Purkinje cell (primary cell): ENCODE measurements at places on chromosomes 3 and 15. TPM values are rescaled to one million over a fixed set of nuclear protein-coding genes. Genes with fewer than 3 reads are reported as not detected.

Gene KBTBD8
- polyA plus RNA-seq = 1.5 and 12.0 TPM in 2 replicates

Gene CPEB1
- polyA plus RNA-seq = 49.0 and 55.0 TPM in 2 replicates

Gene GATA2
- not detected in 2 replicates for polyA plus RNA-seq

Gene DMXL2
- polyA plus RNA-seq = 62.4 and 68.6 TPM in 2 replicates

Gene CNTN6
- polyA plus RNA-seq = 39.2 and 47.8 TPM in 2 replicates

Gene NTRK3
- 20.6 and 23.4 TPM in 2 replicates for polyA plus RNA-seq

Gene C3orf85
- polyA plus RNA-seq = not detected in 2 replicates

Gene DLEC1
- polyA plus RNA-seq = not detected in 2 replicates

Gene PLSCR1
- polyA plus RNA-seq = 32.4 and 33.6 TPM in 2 replicates

Gene VWA5B2
- 0.89 and 2.1 TPM in 2 replicates for polyA plus RNA-seq

Gene KBTBD12
- 1.5 TPM in 1 of 2 replicates, not detected in the other for polyA plus RNA-seq
